ENCODE measurements at places on chromosomes 16 and 17.

DNA sequence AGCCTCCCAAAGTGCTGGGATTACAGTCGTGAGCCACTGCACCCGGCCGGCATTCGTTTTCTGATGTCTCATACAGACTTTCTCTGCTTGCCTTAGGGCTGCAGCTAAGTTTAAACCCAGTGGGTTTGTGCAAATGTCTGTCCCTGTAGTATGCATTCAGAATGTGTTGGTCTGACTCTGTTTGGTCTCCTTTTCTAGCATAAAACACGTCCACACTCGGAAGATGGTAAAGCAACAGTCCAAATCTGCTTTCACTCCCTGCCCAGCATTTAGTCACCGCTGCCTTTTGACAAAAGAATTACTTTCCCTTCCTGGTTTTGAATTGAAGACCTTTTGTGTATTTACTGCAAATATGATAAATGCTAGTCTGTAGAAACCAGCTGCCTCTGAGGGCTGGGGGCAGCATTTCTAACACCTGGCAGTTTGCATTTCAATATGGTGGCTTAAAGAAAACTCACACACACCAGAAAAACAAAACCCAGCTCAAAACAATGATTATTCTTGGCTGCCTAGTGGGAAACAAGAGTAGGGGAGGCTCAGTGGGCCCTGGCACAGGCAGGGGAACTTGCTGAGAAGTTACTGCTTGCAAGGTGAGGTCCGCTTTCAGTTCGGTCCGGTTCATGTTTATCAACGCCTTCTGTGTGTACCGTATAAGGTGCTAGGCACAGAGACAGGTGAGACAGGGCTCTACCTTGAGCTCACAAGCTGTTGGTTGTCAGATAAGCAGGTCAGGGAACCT, 56.9 kb downstream of the MSI2 start:
- no peak for DNase-seq

GRCh38 chr17:39650121-39650579, 13.2 kb downstream of the STARD3 start:
- DNase-seq, result no peak

DNA sequence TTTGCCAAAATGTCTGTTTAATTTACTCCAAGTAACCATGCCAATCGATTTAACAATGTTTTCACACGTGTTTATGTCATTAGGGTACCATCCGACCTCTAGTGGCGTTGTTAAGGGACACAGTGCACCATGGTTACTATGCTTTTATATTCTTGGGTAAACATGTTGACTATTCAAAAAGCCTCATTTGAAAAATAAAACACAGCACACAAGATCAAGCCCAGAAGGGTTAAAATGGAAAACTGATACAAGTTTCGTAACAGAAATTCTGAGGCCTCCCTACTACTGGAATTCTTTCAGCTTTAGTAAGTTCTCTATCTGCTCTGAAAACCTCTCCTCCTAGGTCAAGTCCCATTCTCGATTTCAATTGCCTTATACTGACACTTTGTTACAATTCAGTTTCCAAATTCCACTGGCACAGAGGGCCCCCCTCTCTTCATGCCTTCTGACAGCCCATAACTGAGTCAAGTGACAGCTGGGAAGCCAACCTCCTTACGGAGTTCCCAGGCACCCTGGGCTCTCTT, 2.1 kb downstream of the CFAP20 start:
- DNase-seq, result peak; percentile 78

- no peak for DNase-seq
Observed at GRCh38 chr16:56344518-56345405, 80.6 kb downstream of the AMFR start.

GRCh38 chr17:28506763-28507487, 777 bp downstream of the FOXN1 start:
- no peak for DNase-seq

DNA sequence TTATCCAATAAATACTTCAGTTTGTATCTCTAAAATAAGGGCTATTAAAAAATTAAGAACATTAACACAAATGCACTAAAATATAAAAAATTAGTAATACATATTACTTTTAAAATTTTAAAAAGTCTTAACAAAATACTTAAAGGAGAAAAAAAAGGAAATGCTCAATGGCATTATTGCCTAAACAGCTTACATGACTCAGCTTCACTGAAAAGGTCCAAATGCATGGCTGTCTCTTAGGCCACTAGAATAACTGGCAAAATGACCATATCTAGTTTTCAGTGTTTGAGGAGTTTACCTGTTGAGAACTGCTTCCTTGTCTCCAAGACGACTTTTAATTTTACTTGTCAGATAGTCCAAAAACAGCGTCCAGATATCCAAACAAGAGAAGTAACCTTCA, 66.0 kb downstream of the XPO6 start:
- DNase-seq, result no peak

GRCh38 chr16:71358464-71358998, at the start of gene CALB2:
TSS of gene CALB2 (plus strand) at chr16:71358723. CDS start at chr16:71358793, 70 bp downstream.
- peak; percentile 59 for DNase-seq

DNA sequence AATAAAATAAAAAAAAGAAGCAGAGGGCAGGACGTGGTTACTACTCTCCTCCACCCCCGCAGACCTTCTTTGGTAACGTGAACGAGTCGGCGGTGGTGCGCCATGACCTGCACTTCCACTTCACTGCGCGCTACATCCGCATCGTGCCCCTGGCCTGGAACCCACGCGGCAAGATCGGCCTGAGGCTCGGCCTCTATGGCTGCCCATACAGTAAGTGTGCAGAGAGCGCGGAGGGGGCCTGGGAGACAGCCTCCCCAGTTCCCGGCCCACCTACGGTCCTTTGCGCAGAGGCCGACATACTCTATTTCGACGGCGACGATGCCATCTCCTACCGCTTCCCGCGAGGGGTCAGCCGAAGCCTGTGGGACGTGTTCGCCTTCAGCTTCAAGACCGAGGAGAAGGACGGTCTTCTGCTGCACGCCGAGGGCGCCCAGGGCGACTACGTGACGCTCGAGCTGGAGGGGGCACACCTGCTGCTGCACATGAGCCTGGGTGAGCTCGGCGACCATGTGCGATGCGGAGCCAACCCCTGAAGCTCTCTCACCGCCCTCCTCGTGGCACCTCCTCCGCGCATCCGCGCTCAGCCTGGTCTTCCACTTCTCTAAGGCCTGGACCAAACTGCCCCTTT, 2.7 kb downstream of the CNTNAP1 start:
- DNase-seq, result no peak

DNA sequence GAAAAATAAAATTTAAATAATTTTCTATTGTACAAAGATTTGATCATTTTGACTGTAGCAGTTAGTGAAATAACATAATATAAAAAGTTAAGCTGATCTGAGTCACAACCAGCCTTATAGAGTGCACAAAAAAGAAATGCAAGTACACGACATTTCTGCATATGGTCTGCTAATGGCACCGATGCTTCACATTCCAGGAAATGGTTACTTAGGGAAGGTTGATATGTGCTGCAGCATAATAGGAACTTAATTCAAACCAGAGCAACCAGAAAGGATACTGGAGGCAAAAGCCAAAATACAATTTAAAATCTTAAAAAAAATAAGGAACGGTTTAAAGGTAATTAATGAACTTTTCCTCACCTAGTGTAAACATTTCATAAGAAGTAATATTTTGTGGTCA, 10.0 kb upstream of the CFDP1 start:
- no peak for DNase-seq

- peak; percentile 81 for DNase-seq
Observed at GRCh38 chr16:78742501-78743283, 643.2 kb downstream of the WWOX start.

DNA sequence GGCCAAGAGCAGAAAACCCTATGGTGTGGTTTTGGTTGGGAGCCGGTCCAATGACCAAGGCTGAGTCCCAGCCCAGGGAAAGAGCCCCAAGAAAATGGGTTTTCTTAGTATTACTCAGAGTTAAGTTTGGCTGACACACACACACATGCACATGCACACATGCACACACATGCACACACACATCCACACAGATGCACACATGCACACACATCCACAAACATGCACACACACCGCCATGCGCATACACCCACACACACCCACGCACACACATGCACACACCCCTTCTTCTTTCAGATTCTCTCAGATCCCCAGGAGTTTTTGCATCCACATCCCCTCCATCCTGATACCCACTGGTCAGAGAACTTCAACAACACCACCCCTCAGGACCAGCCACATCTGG, 9.1 kb downstream of the ABCC12 start:
- DNase-seq, result no peak

DNA sequence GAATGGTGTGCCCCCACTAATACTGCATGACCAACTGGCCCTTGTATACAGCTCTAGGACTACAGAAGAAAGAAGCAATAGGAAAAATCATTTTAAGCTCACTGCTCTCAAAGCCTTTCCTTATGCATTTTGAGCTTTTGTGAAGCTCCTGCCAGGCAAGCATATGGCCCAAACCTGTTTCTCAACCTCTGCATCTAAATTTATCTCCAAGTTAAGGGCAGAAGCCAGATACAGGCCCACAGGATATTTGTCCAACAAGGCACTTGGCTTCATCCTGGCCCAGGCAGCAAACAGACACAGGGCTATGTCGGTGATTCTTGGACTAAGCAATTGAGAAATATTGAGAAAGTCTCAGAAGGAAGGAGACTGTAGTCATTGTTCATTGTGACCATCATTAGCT, 43.9 kb downstream of the CCT6B start:
- no peak for DNase-seq

GRCh38 chr16:53576904-53577303, 73.9 kb upstream of the AKTIP start:
- DNase-seq, result no peak

- no peak for DNase-seq
Observed at GRCh38 chr16:50235581-50235980, 30.8 kb upstream of the ADCY7 start.

GRCh38 chr16:85429776-85430522, 183.2 kb upstream of the GSE1 start:
- no peak for DNase-seq

DNA sequence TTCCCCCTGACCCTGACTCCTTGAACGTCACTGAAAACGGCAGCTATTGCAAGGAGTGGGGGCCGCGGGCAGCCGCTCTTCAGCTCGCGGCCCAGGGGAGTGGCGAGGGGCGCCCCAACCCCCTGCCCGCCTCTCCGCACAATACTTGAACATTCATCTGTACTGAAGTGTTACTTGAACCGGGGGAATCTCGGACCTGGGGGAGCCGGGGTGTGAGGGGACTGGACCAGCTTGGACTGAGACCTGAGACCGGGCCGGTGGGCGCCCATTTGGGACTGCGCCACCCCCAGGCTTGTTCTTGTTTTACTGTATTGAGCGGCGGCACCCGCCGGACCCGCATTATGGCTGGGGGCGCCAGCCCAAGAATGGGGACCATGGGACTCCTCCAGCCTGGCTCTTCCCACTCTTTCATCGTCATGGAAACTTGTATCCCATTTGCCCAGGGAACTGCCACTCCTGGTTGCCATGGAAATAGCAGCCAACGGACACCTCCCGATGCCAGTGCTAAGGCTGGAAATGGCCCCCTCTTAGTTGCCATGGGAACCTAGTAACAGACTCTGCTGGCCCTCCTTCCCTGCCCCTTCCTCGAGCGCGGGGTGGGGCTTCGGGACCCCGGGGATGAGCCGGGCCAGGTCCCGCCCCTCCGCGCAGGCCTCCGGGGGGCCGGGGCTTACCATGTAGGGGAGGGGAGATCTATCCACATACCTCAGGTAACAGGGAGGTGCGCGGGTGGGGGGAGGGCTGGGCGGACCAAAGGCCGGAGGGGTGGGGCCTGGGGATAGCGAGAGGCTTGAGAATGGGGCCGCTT, 805 bp upstream of the ORAI3 start:
- peak; percentile 22 for DNase-seq

GRCh38 chr17:28547623-28548416, 4.6 kb downstream of the UNC119 start:
- DNase-seq, result peak; percentile 72

Data from CD4-positive, alpha-beta T cell treated with Interferon alpha-2 for 1 hour (primary cell).